ENCODE measurements at places on chromosomes 6 and 20.
A peak's percentile ranks its signal among the peaks of the same experiment; 100 is the strongest.

GRCh38 chr20:44457016-44457415 is 18.7 kb upstream of the TTPAL start:
- DNase-seq, result no peak

DNA sequence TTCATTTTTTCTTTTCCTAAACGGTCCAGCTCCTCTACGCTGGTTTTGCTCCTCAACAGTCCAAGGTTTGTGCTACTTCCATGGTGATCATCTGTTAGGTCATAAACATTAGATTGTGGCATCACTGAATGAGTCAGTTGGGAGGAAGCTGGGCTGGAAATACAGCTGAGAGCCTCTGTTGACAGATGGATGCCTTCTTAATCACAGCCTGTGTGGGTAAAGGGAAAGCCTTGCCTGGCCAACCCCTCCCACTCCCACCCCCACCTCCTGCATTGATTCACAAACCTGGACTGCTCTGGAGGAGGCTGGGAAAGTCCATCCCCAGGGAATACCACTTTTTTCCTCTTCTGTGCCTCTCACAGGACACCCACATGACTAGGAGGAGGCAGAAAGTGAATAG is 180.6 kb upstream of the CCN2 start:
- DNase-seq, result peak; percentile 70

DNA sequence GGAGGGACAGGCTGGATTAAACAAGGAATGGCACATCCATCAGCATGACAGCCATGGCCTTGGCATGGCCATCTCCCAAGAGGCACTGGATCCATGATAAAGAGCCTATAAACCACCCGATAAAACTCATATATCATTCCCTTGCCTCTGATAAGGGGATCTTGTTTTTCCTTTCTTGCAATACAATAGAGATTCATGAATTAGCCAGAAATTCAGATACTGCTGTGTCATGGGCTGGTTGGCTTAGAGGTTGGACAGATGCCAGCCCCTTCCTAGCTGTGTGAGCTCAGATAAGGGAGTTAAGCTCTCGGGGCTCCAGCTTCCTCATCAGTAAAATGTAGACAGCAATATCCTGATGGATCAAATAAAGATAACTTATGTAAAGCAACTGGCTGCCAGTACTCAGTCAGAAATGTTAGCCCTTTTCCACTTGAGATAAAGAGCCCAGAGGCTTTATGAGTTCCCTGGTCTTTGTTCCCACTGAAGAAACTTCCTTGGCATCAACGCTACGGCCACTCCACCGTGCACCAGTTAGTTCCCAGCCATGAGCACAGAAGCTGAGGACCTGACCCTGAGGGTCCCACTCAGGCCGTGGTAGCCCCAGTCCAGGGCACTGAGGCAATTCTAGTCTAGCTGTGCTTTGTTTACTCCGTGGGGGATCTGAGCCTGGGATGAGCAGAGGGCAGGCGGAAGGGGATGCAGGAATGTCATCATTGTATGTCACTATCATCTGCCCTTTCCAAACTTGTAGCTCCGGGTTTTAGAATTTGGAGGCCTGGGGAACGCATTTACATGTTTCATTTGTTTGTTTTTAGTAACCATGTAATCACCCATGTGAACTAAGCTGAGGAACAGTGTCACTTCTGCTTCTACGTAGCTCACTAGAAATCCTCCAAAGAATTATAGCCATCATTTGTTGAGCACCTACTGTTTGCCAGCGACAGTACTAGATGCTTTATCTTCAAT is 67.2 kb upstream of the TBC1D7 start:
- DNase-seq, result peak; percentile 23

DNA sequence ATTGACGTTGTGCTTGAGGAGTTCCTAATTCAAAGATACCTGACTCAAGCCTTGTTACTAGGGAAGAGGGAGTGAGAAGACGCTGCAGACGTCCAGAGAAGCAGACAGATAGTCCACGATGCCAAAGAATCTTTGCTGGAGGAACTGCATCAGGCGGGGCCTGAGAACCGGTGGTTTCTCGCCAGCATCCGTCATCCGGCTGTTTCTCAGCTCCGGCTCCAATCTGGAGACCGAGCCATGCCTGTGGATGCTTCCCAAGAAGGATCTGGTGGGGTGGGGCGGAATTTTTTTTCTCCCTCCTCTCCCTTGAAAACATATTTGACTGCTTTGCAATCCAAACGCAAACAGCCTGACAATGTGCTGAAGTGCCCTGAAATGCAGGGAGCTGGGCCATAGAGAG is 125.8 kb upstream of the SRSF6 start:
- no peak for DNase-seq

DNA sequence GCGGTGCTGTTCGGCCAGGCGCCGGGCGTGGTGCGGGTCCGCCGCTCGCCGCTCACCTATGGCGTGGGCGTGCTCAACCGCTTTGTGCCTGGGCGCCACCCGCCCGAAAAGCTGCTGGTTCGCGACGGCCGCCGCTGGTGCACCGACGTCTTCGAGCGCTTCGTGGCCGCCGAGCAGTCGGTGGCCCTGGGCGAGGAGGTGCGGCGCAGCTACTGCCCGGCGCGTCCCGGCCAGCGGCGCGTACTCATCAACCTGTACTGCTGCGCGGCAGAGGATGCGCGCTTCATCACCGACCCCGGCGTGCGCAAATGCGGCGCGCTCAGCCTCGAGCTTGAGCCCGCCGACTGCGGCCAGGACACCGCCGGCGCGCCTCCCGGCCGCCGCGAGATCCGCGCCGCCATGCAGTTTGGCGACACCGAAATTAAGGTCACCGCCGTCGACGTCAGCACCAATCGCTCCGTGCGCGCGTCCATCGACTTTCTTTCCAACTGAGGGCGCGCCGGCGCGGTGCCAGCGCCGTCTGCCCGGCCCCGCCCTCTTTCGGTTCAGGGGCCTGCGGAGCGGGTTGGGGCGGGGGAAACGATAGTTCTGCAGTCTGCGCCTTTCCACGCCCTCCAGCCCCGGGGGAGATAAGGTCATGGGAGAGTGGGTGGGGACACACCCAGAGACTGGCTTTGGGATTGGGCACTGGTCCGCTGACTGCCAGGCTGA is 15.7 kb downstream of the ADISSP start:
- peak; percentile 90 for DNase-seq

DNA sequence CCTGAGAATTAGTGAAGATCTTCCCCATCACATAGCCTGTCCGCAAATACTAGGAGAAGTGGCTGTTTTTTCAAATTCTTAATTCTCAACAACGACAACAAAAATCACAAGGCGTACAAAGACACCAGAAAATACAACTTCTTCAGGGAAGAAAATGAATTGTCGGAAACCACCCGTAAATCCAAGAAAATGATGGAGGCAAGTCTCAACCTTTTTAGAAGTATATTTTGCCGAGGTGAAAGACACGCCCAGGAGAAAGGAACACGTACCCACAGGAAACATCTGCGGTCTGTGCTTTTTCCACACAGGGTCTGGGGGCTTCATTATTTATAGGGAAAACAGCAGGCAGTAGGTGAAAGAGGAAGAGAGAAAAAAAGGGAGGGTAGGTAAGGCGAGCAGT is 223.9 kb upstream of the GGTLC1 start:
- no peak for DNase-seq

DNA sequence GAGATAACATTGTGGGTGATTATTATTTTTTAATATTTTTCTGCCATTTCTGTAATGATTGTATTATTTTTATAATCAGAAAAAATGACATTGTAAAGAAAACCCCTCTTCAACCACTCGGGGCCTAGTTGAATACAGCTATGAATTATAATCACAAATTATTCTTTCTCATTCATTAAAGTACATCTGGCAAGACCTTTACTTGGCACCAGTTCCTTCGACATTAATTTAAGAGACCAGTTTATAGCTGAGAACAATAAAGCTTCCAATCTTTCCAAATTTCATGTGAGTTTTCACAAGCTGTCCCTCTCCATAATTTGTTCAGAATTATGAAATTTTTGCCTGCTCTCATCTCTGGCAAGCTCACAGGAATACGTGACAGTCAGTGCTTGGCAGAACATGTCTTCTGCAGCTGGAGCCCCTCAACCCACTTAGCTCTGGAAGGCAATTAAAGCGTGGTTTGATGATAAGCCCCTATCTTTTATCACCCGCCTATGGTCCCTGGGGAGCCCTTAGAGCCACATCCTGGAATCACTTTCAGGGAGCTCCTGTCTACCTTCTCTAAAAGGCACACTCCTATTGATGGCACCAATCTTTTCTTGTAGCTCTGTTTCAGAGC is 237.2 kb upstream of the PRND start:
- no peak for DNase-seq

DNA sequence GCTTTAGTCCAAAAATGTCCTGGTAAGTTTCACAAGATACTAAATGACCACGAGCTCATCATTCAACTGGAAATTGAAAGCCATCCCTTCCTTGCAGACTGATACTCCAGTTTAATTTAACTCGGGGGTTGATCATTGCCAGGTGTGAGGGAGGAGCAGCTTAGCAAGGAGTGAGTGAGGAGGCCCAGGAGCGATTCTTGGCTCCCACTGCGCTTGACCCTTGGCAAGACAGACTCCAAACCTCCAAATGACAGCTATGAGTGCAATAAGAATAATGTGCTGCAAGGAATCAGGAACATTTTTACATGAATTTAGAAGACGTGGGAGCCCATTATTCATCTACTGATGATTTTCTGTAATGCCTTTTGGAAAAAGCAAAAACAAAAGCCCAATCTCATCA is 64.9 kb downstream of the LAMA4 start:
- no peak for DNase-seq

- no peak for DNase-seq
Measured at GRCh38 chr6:138572885-138573284, 73.6 kb upstream of the NHSL1 start.

DNA sequence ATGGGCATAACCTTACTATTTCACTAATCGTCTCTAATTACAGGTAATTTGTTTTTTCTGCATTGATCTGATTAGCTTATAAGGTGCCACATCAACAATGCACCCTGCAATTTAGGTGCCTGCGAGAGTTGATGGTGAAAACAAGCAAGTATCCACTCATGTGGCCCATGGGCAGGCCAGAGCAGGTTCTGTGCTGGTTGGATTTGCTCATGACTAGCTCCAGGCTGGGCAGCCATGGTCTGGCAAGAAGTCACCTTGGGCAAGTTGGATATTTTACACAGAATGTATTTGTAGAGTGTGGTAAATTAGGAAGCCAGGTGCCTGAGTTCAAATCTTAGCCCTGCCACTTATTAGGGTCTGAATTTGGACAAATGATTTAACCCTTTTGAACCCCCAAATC is 25.3 kb downstream of the RAB44 start:
- DNase-seq, result no peak

GRCh38 chr6:9583753-9584352 is 831.0 kb downstream of the TFAP2A start:
- DNase-seq, result no peak

- no peak for DNase-seq
Measured at GRCh38 chr20:54065601-54066038, 4.8 kb downstream of the BCAS1 start.

Data from foreskin melanocyte (primary cell).